ENCODE measurements at places on chromosomes 6 and 20. TPM values are rescaled to one million over a fixed set of nuclear protein-coding genes. Genes with fewer than 3 reads are reported as not detected.

DNA sequence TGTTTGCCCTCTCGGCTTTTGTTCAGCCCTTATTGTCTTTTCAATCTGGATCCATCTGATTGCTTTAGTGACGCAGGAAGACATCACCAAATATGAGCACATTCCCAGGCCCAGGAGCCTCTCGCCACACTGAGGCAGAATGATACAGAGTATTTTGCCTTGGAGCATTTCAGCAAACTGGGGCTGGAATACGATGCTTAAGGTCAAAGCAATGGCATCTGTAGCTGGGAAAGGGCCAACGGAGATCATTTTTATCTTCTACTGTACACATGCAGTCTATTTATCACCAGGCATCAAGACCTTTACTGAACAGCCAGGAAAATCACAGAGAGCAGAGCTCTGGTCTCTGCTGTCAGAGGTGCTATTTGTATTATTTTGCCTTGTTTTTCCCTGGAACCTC is 655.3 kb downstream of the RNF144B start:
- no peak for DNase-seq

- no peak for DNase-seq
Measured at GRCh38 chr6:134930463-134930862, 19.4 kb downstream of the ALDH8A1 start.

- no peak for DNase-seq
Measured at GRCh38 chr6:44272529-44272928, 2.3 kb downstream of the TMEM151B start.

DNA sequence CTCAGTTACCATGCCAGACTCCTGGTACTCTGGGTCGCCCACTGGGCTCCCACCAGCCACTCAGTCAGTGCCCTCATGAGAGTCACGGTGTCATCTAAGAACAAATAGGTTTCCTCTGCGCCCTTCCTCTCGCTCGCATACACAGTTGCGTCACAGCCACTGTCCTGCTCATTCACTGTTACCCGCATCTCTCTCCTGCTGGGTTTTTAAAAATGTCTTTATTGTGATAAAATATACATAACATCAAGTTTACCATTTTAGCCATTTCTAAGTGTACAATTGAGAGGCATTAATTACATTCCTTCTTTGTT is 4.0 kb downstream of the TEAD3 start:
- DNase-seq, result no peak

- no peak for DNase-seq
Measured at GRCh38 chr6:73200735-73201134, 24.6 kb downstream of the KHDC1L start.

- no peak for DNase-seq
Measured at GRCh38 chr6:146878168-146878951, 279.6 kb downstream of the ADGB start.

DNA sequence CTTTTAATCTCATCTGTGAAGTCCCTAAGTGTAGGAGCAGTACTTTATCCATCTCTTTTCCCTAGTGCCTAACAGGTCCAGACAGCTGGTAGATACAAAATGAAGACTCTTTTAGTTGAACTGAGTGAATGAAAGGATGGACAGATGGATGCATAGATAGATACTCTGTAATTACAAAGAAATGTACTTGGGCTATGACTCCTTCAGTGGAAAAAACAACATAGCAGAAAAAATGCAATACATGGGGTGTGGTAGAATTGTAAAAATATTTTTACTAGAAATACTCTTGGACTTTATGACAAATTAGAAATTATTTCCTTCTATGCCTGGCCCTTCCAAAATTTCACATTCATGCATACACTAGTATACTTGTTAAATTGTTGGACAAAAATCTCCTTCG is 29.3 kb downstream of the KCNQ5 start:
- no peak for DNase-seq

DNA sequence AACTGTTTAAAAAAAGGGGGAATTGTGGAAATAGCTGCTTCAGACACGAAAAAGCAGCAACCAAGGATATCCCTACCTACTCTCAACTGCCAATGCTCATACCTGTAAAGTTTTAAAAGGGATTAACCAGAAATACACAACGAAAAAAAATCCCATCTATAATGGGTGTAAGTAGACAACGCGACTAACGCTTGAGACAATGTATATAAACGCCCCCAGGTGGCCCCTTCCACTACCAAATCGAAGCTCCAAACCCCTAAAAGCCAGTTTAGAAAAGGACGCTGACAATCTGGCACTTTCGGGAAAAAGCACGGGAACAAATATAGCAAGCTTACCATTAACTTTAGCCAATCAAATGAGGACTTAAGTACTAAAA is 94.5 kb upstream of the BTN3A2 start:
- DNase-seq, result no peak

DNA sequence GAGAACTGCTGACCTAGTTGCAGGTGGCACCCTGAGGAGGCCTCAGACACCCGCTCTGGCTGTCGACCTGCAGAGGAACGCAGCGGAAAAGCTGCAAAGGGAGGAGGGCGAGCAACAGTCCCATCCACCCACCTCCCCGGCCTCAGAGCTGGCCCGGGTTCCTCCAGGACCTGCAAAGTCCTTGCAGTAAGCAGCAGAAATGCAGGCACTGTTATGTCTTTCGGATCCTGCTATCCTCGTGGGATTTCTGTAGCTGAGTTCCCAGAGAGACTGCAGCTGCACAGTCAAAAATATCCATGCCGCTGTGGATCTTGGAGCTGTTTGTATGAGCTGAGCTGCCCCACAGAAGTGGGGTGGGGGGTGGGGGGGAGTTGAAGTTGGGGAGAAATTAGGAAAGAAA is 251.3 kb downstream of the ANKRD60 start:
- DNase-seq, result no peak

GRCh38 chr6:39221779-39222641 is 7.3 kb downstream of the KCNK5 start:
- DNase-seq, result no peak

DNA sequence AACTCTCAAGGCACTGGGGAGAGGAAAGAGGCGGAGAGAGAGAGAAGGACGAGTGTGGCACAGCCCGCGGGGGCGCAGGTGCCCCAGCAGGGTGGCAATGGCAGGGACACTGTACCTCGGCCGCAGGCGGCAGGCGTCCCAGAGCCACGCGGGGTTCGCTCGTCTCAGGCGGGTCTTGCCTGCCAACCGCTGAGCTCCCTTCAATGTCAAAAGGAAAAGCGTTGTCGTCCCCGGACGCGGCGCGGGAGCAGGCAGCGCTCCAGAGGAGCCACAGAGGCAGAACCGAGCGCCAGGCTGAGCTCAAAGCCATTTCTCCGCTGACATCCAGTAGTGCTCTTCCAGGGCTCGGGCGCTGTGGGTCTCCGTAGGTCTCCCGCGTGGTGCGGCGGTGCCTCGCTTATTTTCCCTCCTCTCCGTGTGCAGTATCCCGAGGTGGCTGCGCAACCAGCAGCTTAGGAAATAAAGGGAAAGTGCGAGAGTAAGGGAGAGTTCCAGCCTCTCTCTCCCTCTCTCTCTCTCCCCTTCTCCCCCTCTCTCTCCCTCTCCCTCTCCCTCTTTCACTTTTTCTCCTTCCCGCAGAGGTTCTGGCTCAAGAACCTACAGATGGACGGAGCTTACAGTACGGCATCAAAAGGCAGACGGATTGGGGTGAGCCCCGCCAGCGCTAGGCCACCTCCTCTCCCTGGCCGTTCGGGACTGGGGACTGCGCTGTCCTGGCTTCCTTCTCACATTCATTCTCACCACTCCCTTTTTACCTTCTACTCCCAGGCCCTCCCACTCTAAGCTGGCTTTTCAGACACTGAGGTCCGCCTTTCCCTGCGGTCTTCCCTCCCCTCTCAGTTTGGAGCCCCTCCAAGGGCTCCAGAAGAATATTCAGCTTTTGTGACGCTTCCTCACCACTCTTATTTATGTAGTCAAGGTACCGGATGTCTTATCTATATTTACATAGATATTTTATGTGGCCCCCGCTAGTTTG is at the start of gene LAMA4:
LAMA4 (minus strand) TSS at position 727 of the 976 bp plus-strand sequence; CDS start at position 310, 417 bp downstream.
- peak; percentile 21 for DNase-seq

- no peak for DNase-seq
Measured at GRCh38 chr6:31142361-31142761, 3.5 kb upstream of the PSORS1C2 start.

GRCh38 chr6:121285041-121285440 is 49.2 kb downstream of the TBC1D32 start:
- no peak for DNase-seq

- no peak for DNase-seq
Measured at GRCh38 chr6:131250122-131250521, 114.9 kb downstream of the AKAP7 start.

GRCh38 chr6:109800771-109801170 is 109.7 kb downstream of the FIG4 start:
- no peak for DNase-seq

- no peak for DNase-seq
Measured at GRCh38 chr6:44020148-44020547, 107.1 kb downstream of the MRPL14 start.

Gene CYP21A2
- 1.6 TPM for total RNA-seq

Gene ZNF341
- total RNA-seq, result 3.4 TPM

Gene NHLRC1
- total RNA-seq, result 2.8 TPM

Gene C20orf204
- total RNA-seq, result 3.8 TPM

Gene HBS1L
- total RNA-seq, result 77.2 TPM

Gene CST7
- not detected for total RNA-seq
